ENCODE measurements at places on chromosomes 12 and 14. TPM values are rescaled to one million over a fixed set of nuclear protein-coding genes. Genes with fewer than 3 reads are reported as not detected.

- no peak for DNase-seq
These were observed 11.9 kb downstream of the DLST start for GRCh38 chr14:74893614-74894091.

GCN1 gene
- total RNA-seq = 334 TPM

DNA sequence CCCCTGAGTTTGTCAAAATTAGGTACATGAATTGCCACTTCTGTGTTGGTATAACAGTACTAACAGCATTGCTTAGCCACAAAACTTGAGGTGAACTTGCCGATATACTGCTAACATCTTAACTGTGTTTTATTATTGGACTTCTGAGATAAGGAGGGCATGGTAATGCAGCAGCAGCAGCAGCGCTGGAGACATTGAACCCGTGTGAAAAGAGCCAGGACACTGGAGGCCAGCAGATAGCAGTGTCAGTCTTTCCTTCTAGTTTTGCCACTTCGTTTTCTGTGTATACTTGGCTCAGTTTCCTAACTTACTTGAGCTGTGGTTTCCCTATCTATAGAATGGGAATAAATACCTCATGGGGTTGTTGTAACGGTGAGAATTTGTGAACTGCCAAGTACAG is 82.7 kb downstream of the KTN1 start:
- DNase-seq = no peak

DNA sequence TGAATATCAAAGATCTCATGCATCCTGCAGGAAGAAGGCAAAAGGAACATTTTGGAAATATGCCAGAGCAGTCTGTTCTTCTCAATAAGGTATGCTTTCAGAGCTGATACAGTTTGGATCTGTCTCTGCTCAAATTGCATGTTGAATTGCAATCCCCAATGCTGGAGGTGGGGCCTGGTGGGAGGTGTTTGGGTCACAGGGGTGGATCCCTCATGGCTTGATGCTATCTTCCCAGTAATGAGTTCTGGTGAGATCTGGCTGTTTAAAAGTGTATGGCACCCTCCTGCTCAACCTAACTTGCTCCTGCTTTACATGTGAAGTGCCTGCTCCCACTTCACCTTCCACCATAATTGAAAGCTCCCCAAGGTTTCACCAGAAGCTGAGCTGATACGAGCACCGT is 76.6 kb downstream of the RIN3 start:
- no peak for DNase-seq

DNA sequence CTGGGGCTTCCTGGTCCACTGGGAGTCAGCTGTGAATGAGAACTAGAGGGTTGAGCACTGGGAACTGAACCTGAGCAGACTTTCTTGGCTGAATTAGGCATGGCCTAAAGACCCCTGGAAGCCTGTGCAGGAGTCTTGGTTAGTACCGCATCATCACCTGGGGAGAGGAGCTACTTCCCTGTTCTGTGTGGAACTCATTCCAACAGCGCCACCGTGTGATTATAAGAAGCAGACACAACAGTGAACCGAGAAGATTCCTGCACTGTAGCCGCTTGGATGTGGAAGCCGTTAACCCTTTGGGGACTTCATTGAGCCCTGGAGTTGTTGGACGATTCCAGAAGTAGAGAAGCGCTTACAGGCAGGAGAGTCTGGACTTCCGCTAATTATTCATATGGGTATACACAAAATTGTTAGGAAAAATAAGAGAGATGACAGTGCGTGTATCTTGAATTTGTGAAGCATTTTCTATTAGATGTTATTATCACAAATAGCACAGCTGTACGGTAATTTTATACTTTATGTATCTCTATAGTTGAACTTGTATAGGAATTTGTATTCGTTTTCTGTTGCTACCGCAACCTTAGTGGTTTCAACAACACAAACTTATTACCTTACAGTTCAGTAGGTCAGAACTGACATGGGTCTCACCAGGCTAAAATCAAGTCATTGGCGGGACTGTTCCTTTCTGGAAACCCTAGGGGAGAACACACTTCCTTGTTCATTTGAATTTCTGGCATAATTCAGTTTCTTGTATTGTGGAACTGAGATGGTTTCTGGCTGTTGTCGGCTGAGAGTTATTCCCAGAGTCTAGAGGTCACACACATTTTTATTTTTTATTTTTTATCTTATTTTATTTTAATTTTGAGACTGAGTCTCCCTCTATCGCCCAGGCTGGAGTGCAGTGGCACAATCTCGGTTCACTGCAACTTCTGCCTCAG is 100.7 kb downstream of the C2CD5 start:
- peak; percentile 75 for DNase-seq

GRCh38 chr12:3458041-3458440 is 33.0 kb upstream of the PRMT8 start:
- peak; percentile 68 for DNase-seq

GRCh38 chr14:62436261-62436660 is 609.0 kb downstream of the KCNH5 start:
- peak; percentile 24 for DNase-seq

DNA sequence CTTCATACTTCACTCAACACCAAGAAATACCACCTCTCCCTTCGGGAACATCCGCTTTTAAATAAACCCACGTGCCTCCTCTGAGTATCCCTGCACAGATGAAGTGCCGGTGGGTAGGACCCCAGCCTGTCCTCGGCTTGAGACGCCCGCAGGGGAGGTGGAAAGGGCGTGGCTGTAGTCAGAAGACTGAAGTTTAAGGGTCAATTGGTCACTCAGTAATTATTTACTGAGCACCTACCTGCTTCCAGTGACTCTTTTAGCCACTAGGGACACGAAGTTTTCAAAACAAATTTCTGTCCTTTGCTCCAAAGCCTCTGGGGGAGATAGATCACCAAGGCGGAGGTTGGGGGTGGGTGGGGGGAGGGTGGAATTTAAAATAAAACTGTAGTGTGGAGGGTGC is 309.4 kb downstream of the VRK1 start:
- DNase-seq = peak; percentile 91
